T-helper 17 cell (primary cell): ENCODE measurements at places on chromosomes 12 and 14.

DNA sequence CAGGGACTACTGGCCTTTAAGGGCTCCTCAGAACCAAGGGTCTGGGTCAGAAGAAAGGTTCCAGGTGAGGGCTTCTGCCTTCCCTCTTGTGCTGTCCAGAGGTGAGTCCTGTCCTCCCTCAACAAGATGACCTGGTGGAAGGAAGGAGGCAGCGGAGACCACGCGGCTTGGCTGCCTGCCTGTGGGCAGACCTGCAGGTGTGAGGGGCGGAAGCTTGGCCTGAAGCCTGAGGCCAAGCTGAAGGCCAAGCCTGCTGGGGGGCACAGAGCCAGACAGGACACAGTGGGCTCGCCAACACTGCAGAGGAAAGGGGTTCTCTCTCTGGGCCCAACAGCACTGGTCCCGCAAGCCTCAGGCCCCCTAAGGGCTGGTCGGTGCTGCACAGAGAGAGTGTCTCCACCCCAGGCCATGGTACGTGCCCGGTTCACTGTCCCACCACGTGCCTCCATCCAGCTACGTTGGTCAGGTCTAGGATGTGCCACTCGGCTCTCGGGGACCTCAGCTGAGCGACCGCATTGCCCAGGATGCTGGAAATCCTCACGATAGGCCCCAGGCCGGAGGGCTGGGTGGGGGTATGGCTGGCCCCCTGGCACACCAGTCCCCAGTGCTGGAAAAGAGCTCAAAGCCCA lies 170.0 kb upstream of the PRMT8 start:
- H3K27ac ChIP-seq = no peak overlapping the region
- DNase-seq = no peak
- peaks cover 41% of the 10 kb centered on the region for H3K27me3 ChIP-seq
- H3K36me3 ChIP-seq = no peaks in the 10 kb centered on the region
- H3K4me3 ChIP-seq = no peak overlapping the region

GRCh38 chr12:52380271-52380694 lies 5.2 kb downstream of the KRT84 start:
- no peak overlapping the region for H3K4me3 ChIP-seq
- no peak overlapping the region for H3K27ac ChIP-seq
- no peak for DNase-seq
- peaks cover 6% of the 10 kb centered on the region for H3K4me1 ChIP-seq

DNA sequence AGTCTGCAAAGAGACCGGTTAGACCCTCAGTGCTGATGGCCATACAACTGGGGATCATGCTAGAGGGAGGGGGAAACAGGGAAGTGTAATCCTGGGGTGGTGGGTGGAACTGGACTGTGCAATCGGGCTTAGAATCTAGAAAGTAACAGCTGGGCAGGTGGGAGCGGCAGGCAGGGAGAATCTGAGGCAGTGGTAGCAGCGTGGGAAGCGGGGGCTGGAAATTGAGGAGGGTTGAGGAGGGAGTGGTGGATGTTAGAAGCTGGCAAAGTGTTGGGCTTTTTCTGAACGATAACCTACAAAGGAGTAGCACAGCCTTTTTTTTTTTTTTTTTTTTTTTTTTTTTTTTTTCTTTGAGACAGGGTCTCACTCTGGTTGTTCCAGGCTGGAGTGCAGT lies 3.1 kb upstream of the IGFBP6 start:
- H3K4me1 ChIP-seq = peaks cover 25% of the 10 kb centered on the region
- H3K4me3 ChIP-seq = peak overlapping the region; percentile 5
- H3K27me3 ChIP-seq = peaks cover 10% of the 10 kb centered on the region
- H3K36me3 ChIP-seq = peaks cover 2% of the 10 kb centered on the region
- no peak for DNase-seq
- no peak overlapping the region for H3K27ac ChIP-seq

- no peak overlapping the region for H3K27ac ChIP-seq
- no peak for DNase-seq
- H3K27me3 ChIP-seq = no peaks in the 10 kb centered on the region
These were observed 65.3 kb downstream of the BLTP3B start for GRCh38 chr12:100077367-100077766.

GRCh38 chr12:57741844-57742738 lies 2.7 kb upstream of the TSPAN31 start:
- peak; percentile 61 for DNase-seq
- peak overlapping the region; percentile 96 for H3K27ac ChIP-seq
- H3K27me3 ChIP-seq = no peaks in the 10 kb centered on the region

- peaks cover 11% of the 10 kb centered on the region for H3K27me3 ChIP-seq
- no peak overlapping the region for H3K4me3 ChIP-seq
- peaks cover 3% of the 10 kb centered on the region for H3K4me1 ChIP-seq
- H3K36me3 ChIP-seq = no peaks in the 10 kb centered on the region
These were observed 52.8 kb downstream of the PPM1H start for GRCh38 chr12:62882140-62882539.

GRCh38 chr14:90447720-90448497 lies 51.1 kb downstream of the CALM1 start:
- no peak overlapping the region for H3K4me3 ChIP-seq
- H3K27ac ChIP-seq = no peak overlapping the region
- peaks cover 19% of the 10 kb centered on the region for H3K27me3 ChIP-seq

DNA sequence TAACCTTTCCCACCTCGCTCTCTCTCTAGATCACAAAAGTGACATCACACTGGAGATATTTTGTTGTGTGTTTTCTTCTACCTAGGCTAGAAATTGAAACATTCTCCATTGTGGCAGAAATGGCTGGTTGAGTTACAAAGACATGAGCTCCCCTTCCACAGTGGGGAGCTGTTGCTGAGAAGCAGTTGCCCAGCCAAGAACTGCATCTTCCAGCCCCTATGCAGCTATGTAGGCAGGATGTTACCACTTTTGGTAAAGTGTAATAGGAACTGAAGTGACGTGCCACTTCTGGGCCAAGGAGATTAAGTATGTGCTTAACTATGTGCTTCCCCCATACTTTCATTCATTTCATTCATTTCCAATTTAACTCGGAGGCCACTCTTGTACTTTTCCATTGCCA lies 138.7 kb upstream of the E2F7 start:
- no peaks in the 10 kb centered on the region for H3K36me3 ChIP-seq
- H3K4me1 ChIP-seq = no peaks in the 10 kb centered on the region
- DNase-seq = no peak
- H3K4me3 ChIP-seq = no peak overlapping the region

DNA sequence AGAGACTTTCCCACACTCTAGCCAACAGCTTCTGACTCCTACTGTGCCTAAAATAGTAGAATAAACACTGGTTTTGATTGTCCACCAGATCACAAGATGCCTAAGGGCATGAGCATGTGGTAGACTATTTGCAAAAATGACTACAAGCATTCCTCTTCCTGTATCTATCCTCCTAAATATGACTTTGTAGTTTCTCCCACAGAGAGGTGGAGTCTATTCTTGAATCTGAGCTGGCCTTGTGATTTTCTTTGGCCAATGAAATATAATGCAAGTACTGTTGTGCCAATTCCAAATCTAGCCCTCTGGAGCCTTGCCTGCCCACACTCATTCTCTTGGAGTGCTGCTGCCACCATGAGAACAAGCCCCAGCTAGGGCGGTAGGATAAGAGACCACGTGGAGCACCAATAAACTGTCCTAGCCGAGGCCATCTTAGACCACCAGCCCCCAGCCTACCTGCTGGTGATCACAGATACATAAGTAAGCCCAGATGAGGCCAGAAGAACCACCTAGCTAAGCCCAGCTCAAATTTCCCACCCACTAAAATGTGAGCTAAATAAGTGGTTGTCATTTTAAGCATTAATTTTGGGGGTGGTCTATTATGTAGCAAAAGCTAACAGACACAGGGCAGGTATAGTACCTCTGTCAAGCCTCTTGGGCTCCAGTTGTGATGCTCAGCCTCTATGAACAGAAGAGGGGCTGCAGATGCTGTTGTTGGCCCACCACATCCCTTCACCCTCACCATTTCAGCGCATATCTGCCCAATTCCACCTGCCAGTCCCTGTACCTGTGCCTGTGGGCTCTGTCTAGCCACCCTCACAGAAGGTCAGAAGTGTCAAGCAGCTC lies 17.9 kb downstream of the ZFP36L1 start:
- H3K27ac ChIP-seq = no peak overlapping the region
- no peaks in the 10 kb centered on the region for H3K27me3 ChIP-seq
- H3K4me1 ChIP-seq = peaks cover 53% of the 10 kb centered on the region
- DNase-seq = no peak
- H3K36me3 ChIP-seq = no peaks in the 10 kb centered on the region

DNA sequence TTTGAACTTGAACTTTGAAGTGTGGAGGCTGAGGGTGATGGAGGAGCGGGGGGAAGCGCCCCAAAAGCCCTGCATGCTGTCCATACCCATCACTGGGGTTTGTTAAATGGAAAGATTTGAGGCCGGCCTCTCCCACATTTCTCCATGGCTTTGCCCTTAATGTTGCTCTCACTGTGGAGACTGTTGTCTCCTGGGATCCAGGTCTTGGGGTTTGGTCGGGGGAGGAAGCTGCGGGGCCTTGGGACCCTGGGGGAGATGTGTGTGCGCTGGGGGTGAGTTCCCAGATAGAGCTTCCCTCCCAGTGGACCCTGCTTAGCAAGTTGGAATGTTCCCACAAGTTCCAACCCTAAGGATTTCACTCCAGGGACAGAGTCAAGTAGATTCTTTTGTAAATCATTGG lies 28.0 kb upstream of the LRTM2 start:
- H3K4me3 ChIP-seq = no peak overlapping the region
- no peaks in the 10 kb centered on the region for H3K27me3 ChIP-seq
- no peak for DNase-seq
- H3K36me3 ChIP-seq = no peaks in the 10 kb centered on the region
- H3K27ac ChIP-seq = no peak overlapping the region

DNA sequence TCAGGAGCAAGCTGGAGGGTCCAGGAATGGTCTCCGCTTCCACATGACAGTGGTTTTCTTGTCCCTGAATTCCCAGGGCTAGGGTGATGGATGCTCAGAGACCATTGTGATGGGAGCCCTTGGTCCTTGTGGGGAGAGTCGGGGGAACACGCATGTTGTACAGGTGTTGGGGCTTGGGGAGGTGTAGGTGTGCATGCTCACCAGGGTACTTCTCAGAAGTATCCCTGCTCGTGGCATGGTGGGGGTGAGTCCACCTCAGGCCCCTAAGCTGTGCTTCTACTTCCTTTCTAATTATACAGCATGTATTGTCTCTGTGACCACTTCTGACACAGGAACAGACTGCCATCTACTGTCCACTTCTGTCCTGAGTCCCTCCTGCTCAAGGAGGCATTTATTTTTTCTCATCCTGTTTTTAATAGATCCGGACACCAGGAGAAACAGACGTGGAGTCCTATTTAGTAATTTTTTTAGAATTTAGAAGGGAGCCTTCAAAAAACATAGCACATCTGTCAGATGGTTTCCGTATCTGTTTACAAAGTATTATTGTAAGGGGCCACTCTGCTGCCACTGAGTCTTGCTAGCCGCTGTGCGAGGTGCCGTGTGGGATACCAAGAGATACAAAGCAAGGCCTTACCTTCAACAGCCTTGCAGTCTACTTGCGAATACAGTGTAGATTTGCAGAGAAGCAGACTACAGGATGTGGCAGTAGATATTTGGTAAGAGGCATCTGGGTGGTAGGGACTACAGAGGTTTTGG lies 10.5 kb downstream of the NTF3 start:
- no peak overlapping the region for H3K4me3 ChIP-seq
- no peaks in the 10 kb centered on the region for H3K36me3 ChIP-seq
- DNase-seq = no peak
- H3K4me1 ChIP-seq = no peaks in the 10 kb centered on the region
- H3K27me3 ChIP-seq = peaks cover 16% of the 10 kb centered on the region

GRCh38 chr12:123533672-123534643 lies at the start of gene RILPL1:
Gene RILPL1, minus strand, starts transcription at chr12:123533719. Its CDS starts 237 bp downstream, at chr12:123533482.
- peaks cover 15% of the 10 kb centered on the region for H3K4me1 ChIP-seq
- H3K27ac ChIP-seq = no peak within 1 kb of the TSS
- H3K4me3 ChIP-seq = peak within 1 kb of the TSS; percentile 85

- H3K4me1 ChIP-seq = peaks cover 14% of the 10 kb centered on the region
- peaks cover 40% of the 10 kb centered on the region for H3K27me3 ChIP-seq
- DNase-seq = no peak
These were observed 1.7 kb downstream of the MMP17 start for GRCh38 chr12:131829791-131830334.

DNA sequence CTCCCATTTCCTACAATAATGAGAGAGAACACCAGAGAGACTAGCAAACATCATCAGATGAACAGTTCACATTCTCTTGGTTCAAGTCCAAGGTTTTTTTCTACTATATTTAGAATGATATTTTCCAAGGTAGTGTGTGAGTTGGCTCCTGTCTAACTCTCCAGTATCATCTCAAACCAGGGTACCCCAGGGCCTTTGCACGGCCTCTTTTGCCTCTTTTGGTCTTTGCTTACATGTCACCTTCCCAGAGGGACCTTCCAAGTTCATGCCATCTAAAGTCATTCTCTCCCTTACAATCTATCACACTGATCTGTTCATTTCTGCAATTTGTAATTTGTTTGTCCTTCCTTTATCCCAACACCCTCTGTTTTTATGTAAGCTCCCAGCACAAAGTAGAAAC lies 264.5 kb downstream of the VRK1 start:
- H3K36me3 ChIP-seq = no peaks in the 10 kb centered on the region
- no peak for DNase-seq
- H3K27ac ChIP-seq = no peak overlapping the region
- peaks cover 18% of the 10 kb centered on the region for H3K27me3 ChIP-seq

- peaks cover 3% of the 10 kb centered on the region for H3K4me1 ChIP-seq
- H3K4me3 ChIP-seq = no peak within 1 kb of the TSS
- no peaks in the 10 kb centered on the region for H3K36me3 ChIP-seq
- no peak for DNase-seq
- H3K27me3 ChIP-seq = no peaks in the 10 kb centered on the region
These were observed at the start of gene KERA for GRCh38 chr12:91057368-91058165. Gene KERA, minus strand, starts transcription at chr12:91058024. Its CDS starts 1,743 bp downstream, at chr12:91056281.

DNA sequence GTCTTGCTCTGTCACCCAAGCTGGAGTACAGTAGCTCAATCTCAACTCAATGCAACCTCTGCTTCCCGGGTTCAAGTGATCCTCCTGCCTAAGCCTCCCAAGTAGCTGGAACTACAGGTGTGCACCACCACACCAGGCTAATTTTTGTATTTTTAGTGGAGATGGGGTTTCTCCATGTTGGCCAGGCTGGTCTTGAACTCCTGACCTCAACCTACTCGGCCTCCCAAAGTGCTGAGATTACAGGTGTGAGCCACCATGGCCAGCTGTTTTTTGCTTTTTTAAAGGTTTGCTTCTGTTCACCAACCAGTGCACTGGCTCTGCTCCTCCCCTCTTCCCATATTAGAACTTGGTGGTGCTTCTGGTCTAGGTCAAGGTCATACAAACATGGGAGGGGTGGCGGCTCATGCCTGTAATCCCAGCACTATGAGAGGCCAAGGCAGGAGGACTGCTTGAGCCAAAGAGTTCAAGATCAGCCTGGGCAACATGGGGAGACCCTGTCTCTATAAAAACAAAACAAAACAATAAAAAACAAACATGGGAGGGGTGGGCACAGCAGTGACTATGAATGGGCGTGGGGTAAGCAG lies 20.4 kb upstream of the PAPOLA start:
- no peak for DNase-seq
- H3K36me3 ChIP-seq = peaks cover 3% of the 10 kb centered on the region
- H3K4me3 ChIP-seq = no peak overlapping the region

- H3K4me1 ChIP-seq = peaks cover 6% of the 10 kb centered on the region
- no peaks in the 10 kb centered on the region for H3K36me3 ChIP-seq
- peaks cover 32% of the 10 kb centered on the region for H3K27me3 ChIP-seq
- H3K27ac ChIP-seq = no peak overlapping the region
These were observed 1.2 kb downstream of the KCNK10 start for GRCh38 chr14:88321692-88322503.

- DNase-seq = no peak
- peak overlapping the region; percentile 68 for H3K27ac ChIP-seq
- H3K36me3 ChIP-seq = peaks cover 4% of the 10 kb centered on the region
These were observed 4.5 kb upstream of the KLHL33 start for GRCh38 chr14:20440465-20440864.

GRCh38 chr12:50174971-50175715 lies 8.0 kb upstream of the CERS5 start:
- H3K27ac ChIP-seq = no peak overlapping the region
- no peaks in the 10 kb centered on the region for H3K27me3 ChIP-seq
- DNase-seq = no peak
- peaks cover 2% of the 10 kb centered on the region for H3K4me1 ChIP-seq
- peaks cover 5% of the 10 kb centered on the region for H3K36me3 ChIP-seq
